ENCODE measurements at places on chromosomes 4 and X. TPM values are rescaled to one million over a fixed set of nuclear protein-coding genes. Genes with fewer than 3 reads are reported as not detected.

The SMIM10L2A gene
- total RNA-seq = 0.27 TPM

The ANKRD50 gene
- total RNA-seq = 14.3 TPM

The C4orf54 gene
- total RNA-seq = not detected

The FAM53A gene
- total RNA-seq = 9.4 TPM

The CLIC2 gene
- 11.3 TPM for total RNA-seq

DNA sequence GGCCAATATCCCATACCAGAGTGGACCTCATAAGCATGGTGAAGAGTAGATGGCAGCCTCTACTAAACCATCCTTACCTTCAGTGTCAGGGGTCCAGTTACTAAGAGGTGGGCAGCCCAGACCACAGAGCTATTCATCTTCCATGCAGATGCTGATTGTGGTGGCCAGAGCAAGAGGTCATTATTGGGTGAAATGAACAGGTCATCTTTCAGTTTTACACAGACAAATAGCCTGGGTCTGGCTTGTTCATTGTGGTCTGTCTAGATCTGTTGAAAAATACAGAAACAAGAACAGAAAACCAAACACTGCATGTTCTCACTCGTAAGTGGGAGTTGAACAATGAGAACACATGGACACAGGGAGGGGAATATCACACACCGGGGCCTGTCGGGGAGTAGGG lies 71.3 kb downstream of the PAK3 start:
- no peak for DNase-seq

GRCh38 chrX:21734175-21734574 lies 23.7 kb downstream of the SMPX start:
- no peak for DNase-seq

GRCh38 chr4:108458681-108459080 lies 161.7 kb upstream of the RPL34 start:
- DNase-seq = no peak

GRCh38 chr4:121243485-121243884 lies 79.4 kb upstream of the TNIP3 start:
- DNase-seq = no peak
